Stimulated activated CD4-positive, alpha-beta T cell treated with anti-CD3 and anti-CD28 coated beads, Interleukin-12 subunit alpha, Interleukin-12 subunit beta, amount 100 ng/mL, for 24 hours (primary cell): ENCODE measurements at places on chromosomes 12 and 14.

DNA sequence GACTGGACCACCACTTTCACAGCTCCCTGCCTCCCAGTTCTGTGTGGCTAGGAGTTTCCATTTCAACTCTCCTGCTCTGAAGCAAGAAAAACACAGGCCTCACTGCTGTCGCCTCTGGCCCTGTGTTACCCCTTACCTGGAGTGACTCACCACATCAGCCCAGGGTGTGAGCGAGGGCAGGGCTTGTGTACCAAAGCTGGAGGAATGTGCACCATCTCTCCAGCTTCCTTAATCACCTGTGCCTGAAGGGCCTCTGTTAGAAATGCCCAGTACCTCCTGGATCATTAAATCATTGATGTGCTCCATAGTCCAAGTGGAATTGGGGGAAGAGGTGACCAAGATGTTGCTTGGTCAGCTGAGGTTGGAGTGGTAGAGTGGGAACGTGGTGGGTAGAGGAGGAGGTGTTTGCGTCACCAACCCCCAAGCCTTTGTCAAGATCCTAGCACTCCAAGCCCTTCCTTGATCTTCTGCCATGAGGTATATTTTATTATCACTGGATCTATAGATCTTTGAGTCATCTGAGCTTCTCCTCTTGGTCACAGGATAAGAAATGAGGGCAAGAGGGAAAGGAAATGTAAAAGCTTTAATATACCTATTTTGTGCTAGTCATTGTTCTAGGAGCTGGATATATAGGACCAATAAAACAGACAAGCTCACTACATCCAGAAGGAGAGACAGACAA is 51.3 kb downstream of the SSPN start:
- no peak for DNase-seq

DNA sequence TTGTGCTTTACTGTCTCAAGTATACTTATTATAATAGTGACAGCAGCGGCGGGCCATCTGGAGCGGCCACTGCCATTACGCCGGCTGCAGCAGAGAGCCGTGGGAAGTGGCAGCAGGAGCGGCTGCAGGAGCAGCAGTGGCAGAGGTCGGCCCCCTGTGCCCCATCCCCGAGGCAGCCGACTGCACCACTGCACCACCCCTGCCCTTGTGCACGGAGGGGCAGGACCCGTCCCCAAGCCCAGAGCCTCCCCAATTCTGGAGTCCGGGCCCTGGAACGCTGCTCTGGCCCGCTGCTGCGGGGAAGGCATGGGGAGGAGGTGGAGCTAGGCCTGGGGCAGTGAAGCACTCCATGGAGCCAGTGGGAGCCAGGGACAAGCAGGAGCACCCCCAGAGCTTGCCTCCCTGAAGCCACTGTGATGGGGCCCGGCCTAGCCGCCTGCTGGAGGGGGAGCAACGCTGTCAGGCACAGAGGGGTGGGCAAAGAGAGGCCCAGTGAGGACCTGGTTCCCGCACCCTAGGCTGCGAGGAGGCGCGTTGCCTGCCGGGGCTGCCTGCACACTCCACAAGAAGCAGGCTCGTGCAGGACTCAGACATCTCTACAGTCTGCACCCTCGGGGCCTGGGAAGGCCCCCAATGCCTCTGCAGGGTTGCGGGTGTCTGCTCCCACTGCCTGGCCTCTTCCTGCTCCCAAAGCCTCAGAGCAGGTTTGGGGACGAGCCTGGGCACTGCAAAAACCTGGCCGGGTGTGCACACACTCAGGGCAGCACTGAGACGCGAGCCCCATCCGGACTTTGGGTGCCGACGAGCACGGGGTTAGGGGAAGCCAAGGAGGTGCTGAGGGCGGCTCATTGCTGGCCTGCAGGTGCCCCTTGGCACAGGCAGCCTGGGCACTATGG is 74.2 kb upstream of the RASSF8 start:
- DNase-seq = no peak

DNA sequence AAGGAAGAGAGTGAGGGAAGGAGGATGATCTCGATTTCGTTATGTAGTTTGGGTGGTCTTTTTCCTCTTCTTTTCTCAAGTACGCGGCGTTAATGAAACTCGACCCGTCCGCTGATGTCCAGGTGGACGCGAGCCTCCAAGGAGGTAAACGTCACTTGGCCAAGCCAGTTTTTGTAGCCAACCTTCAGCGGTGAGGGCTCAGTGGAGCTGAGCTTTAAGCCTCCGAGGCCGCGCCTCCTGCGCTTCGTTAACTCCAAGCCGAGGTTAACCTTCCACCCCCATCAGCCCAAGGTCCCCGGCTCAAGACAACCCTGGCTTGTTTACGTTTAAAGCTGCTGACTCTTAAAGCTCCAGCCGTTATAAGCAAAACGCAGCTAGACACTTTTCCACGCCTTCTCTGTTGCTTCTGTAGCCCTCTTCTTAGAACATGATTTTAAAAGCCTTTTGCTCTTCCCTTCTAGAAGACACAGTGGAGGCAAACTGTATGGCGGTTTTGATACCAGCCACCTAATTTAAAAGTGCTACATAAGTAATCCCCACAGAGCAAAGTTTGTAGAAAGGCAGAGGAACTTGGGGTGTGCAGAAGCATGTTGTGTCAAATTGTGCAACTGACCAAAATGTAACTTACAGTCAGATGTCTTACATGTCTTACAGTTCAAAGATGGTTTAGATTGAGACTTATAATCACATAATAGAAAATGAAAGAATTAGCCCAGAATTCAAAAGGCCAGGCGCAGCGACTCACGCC is 923 bp upstream of the ITPR2 start:
- DNase-seq = no peak

DNA sequence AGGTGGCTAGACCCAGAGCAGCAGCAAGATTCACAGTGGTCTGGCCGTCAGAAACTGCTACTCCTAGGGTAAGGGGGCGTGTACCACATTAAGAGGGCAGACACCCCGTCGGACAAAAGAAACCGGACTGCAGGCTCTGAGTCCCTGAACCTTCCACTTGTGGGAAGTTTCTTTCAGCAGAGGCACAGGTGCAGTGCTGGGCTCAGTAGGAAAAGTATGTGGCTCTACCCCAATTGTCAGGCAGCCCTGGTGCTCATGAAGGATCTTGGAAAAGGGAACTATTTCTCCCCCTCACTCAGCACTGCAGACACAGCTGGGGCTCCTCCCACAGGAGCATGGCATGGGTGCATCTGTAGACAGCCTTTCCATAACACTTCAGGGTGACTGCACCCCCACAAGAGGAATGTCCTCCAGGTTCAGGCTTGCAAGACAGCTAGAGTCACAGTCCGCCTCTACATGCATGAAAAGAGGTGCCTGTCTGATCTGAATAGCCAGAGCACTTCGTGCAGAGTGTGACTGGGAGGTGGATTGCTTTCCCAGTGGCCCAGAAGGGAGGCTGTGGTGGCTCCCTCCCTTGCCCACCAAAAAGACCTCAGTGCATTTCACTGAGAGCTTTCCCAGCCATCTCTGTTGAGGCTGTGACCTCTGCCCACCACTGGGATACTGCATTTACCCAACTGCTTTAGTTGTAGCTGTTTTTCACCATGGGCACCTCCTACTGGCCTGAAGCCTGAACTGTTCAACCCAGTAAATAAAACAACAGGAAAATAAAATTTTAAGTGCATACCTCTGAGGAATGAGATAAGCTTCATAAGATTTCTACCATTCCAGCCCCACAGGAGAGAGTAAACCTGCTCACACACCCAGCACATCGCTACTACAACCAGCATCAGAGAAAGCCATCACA is 14.2 kb downstream of the CEP128 start:
- DNase-seq = no peak

GRCh38 chr14:96162741-96163140 is 41.9 kb upstream of the BDKRB2 start:
- no peak for DNase-seq

DNA sequence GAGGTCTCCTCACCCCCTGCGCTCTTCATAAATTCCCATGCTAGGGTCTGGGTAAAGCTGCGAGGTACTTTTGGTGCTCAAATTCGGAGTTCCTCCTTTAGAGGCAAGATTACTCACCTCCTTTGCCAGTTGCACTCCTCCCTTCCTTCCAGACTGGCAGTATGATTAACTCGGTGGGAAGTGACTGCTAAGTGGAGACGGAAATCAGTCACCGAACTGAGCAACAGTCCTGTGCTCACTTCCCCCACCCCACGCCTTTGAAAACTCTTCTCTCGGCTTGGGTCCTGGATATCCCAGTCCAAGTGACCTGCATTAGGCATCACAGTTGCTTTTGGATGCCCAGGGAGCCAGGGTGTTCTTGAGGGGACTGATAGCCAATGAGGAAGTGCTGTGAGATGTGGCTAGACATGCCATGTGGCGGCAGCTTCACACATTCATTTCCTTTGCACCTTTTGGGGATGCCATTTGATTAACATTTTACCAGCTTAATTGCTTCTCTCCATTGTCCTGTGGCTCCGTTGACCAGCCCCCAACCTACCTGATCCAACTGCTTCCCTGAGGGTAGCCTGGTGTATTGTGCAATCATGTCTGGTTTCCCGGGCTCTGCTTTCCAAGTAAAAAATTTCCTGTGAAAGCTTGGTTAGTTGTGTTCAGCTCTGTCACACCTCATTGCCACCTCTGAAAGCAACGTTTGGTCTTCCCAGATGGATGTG is 840 bp downstream of the PNP start:
- peak; percentile 49 for DNase-seq

DNA sequence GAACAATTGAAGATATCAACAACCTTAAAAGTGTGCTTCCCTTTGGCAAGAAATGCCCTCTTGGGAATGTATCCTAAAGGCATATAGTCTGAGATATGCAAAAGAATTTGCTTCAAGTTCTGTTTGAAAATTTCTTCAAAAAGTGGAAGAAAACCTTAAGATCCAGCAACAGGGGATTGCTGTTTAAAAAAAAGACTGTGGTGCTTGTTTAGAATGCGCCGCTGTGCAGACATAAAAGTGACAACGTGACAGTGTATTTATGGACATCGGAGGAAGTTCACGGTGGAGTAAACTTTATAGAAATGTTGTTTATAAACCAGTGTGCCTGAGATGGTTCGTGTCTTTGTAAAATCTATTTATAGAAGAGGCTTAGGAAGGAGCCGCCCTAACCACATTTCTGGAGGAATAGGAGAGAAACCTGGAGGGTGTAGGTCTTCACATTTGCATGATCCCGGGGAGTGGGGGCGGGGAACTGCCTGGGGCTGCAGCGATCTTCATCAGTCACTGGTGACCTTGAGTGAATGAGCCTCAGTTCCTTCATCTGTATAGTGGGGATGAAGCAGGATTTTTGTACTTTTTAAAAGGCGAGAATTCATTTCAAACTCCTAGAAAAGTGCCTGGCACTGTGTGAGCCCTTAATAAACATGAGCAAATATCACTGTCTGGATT is 27.5 kb downstream of the ADGRD1 start:
- DNase-seq = no peak

GRCh38 chr12:116977465-116978380 is 67.0 kb downstream of the FBXW8 start:
- no peak for DNase-seq

- no peak for DNase-seq
Observed at GRCh38 chr12:47574252-47575021, 131.4 kb downstream of the RPAP3 start.

DNA sequence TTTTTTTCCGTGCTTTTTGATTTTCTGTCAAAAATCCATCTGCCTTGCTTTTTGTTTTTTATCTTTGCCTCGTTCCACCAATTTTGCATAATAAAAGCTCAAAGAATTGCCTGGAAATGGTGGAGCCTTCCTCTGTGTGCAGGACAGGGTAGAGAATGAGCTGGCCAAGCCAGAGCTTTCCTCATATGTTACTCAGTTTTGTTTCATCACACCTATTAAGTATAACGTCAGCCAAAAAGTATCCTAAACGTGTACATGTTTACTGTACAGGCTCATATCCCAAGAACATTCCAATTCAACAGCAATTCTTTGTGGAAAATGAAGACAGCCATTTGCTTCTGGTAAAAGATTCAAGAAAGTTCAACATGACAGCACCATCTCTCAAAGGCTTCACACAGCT is 191.2 kb upstream of the LMNTD1 start:
- no peak for DNase-seq

DNA sequence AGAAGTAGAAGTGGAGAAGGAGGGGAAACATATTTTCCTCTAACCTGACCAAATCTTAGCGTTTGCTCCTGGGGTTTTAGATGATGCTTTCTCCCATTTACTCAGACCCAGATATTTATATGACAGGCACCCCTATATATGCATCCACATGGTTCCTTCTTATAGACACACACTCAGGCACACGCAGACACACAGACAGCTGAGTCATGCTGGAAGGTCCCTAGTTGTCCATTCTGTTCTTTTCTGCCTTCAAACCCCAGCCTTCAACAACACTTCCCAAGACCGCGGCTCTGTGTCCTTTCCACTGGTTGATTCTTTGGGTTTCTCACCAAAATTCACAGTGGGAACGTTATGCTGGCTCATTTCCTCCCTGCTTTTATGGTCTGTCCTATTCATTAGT is 52.1 kb downstream of the HSPB8 start:
- DNase-seq = no peak

DNA sequence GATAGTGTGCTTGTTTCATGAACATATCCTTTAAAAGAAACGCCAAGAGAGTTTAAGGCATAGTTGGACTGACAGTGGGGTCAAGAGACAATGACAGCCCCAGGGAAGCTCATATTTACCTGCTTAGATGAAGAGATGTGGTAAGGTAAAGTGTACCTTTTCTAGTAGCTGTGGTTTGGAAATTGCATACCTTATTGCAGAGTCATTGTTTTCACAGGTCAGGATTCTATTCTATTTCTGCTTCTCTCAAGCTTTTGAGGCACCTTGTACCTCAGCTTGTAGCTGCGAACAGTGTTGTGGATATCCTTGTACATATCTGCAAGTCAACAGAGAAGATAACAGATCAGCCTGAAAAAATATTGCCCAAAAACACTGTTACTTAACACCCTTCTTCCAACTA is 47.7 kb downstream of the ATP6V1D start:
- DNase-seq = no peak

- DNase-seq = no peak
Observed at GRCh38 chr12:125197326-125197725, 132.1 kb downstream of the AACS start.

- DNase-seq = no peak
Observed at GRCh38 chr12:22858849-22859570, 234.0 kb downstream of the ETNK1 start.

- no peak for DNase-seq
Observed at GRCh38 chr12:88351146-88351545, 209.0 kb downstream of the TMTC3 start.

- no peak for DNase-seq
Observed at GRCh38 chr14:91327250-91327595, 82.7 kb upstream of the GPR68 start.

DNA sequence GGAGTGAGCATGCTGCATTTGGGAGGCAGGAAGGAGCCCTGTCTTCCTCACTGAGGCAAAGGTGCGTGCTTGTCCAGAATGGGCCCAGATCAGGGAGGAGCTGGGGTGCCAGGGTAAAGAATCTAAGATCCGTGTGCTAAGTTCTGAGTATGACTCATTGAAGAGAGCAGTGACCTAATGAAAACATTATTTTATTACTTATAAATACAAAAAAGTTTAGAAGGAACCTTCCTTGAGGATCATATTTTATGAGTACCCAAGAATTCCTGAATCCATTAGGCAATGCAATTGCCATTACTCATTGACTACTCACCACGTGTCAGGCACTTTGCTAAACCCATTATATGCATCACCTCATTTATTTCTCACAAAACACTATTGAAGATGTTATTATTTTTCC is 264.7 kb downstream of the EGLN3 start:
- DNase-seq = no peak

GRCh38 chr12:14886271-14886670 is 617 bp upstream of the MGP start:
- DNase-seq = no peak
